Stimulated activated CD4-positive, alpha-beta T cell treated with anti-CD3 and anti-CD28 coated beads, Interleukin-15, amount 100 ng/mL, for 48 hours (primary cell): ENCODE measurements at places on chromosomes 11 and 22.

DNA sequence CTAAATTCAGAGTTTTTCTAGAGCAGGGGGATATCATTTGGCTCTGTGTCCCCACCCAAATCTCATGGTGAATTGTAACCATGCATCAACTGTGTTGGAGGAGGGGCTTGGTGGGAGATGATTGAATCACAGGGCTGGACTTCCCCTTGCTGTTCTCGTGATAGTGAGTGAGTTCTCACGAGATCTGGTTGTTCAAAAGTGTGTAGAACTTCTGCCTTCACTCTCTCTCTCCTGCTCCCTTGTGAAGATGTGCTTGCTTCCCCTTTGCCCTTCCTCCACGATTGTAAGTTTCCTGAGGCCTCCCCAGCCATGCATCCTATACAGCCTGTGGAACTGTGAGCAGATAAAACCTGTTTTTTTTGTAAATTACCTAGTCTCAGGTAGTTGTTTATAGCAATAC lies 22.0 kb upstream of the FBLN1 start:
- DNase-seq = no peak

- no peak for DNase-seq
Measured at GRCh38 chr11:114553642-114554041, 6.0 kb downstream of the NXPE1 start.

DNA sequence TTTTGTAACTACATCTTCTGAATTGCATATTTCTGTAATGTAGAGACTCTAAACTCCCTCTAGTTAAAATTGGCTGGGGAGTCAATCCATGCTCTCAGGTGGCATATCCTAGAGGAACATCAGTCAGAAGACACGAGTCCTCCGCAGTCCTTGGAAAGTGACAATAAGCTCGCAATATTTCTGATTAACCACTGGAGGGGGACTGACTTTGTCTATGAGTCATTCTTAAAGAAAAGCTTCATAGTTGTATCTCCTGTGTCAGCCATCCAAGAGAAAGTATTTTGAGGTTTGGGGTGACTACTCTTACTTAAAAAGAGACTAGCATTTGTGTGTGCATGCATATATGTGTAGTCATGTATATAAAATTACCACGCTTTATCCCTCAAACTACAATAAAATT lies 60.2 kb downstream of the SLN start:
- no peak for DNase-seq

- DNase-seq = no peak
Measured at GRCh38 chr11:74138572-74138971, 32.2 kb downstream of the C2CD3 start.

DNA sequence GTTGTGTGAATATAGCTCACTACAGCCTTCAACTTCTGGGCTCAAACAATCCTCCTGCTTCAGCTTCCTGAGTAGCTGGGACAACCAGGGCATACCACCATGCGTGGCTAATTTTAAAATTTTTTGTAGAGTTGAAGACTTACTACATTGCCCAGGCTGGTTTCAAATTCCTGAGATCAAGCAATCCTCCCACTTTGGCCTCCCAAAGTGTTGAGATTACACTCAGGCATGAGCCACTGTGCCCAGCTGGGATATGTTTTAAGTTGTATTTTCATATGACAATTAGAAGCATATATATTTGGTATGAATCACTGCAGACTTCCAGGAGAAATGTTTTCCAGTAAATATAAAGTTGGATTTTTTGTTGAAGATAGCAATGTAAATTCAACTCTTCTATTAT lies 15.4 kb downstream of the DDX10 start:
- no peak for DNase-seq

DNA sequence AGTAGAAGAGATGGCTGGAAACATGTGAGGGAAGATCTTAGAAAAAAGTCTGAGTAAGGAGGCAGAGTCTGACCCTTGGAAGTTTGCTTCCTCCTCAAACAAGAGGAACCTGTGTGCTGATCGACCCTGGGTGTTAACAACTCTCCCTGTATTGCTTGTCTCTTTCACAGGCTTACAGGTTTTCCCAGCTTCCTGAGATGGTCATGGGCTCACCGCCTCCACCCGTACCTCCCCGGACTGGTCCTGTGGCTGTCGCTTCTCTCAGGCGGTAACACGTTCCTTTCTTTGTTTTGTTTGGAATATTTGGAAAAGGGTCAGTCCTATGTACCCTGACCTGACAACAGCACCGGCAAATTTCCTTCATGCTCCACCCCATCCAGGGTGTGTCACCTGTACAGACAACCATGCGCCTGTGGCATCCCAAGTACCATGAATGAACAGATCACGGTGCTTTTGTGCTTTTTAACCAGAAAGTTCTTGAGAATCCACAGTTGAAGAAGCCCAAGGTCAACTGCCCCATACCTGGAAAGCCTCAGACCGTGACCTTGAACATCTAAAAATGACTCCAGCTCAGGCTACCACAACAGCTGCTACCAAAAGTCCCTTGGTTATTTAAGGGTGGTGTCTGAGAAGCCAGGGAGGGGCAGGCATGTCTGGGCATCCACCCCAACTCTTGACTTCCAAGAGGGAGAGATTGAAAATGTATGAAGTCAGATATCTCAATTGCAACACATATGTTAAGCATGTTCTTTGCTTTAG lies 44.6 kb downstream of the C11orf91 start:
- DNase-seq = no peak

DNA sequence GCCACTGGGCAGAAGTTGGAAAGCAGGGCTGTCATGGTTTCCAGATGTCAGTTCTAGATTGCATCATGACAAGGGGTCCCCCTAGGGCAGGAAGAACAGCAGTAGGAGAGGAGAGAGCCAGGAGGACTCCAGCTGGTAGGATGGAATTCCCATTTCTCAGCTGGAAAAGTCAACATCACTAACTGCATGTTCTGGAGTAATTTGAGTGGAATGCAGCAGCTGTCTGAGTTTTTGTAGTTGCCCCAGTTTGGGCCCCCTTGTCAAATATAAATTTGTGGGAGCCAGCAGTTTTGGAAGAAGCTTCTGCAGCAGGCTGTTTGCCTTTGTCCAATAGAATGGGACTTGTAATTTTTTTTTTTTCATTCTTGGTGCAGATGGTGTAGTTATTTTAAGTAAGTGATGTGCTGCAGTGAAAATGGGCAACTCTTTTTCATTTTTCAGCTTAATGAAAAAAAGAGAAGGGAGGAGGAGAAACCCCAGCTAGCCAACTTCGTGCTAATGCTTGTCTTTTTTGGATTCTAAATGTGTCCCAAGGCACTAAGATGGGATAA lies 86.9 kb downstream of the LDLRAD3 start:
- no peak for DNase-seq

DNA sequence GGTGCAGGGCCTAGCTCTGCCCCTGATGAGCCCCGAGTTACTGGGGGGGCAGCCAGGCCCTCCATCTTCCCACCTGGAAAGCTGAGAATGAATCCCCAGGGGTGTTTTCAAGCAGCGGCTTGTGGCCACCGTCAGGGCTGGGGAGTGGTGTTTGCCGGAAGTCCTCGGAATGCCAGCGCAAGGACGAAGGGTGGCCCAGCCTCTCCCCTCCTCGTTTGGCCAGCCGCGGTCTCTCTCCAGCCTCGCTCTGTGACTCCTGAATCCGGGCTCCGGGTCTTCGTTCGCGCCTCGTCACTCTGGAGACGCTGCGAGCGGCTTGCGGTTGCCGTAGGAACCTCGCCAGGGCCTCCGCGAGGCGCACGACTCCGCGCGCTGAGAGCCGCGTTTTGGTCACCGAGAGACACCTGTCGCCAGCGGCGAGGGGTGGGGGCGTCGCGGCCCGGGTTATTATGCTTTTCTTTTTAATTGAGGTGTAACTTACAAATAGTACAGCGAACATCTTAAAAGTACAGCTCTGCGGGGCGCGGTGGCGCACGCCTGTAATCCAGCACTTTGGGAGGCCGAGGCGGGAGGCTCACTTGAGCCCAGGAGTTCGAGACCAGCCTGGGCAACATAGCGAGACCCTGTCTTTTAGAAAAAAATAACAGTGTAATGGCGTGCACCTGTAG lies 6.3 kb upstream of the KDELR3 start:
- DNase-seq = peak; percentile 60

GRCh38 chr11:20712912-20713311 lies 43.5 kb downstream of the NELL1 start:
- no peak for DNase-seq

DNA sequence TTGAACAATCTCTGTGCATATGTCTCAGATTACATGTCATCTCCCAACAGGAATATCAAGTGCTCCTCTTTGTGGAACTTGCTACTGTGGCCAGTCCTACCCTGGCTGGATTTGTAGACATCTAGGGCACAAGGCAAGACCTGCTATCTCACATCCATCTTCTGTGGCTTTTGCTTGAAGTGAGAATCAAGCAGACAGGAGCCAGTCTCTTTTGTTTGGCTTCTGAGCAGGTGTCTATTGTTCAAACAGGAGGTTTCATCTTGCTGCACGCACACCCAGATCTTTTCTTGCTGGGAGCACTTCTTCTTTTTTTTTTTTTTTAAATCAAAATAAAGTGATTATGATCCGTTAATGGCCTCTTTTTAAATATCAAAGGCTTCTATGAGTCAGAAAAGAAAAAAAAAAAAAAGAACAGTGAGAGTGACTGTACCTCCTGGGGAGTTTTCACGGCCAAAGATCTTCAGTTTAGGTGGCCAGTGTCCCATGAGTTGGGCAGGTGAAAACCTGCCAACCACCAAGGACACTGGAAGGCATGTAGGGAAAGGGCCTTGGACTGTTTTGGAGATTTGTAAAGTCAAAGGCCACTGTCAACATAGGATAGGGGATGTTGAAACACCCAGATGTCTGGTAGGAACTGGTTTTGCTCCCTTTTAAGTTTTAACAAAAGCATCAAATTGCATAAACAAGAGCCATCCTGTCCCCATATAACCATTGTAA lies 78.1 kb downstream of the CD44 start:
- DNase-seq = no peak

- no peak for DNase-seq
Measured at GRCh38 chr11:19849107-19849789, 136.6 kb downstream of the NAV2 start.

DNA sequence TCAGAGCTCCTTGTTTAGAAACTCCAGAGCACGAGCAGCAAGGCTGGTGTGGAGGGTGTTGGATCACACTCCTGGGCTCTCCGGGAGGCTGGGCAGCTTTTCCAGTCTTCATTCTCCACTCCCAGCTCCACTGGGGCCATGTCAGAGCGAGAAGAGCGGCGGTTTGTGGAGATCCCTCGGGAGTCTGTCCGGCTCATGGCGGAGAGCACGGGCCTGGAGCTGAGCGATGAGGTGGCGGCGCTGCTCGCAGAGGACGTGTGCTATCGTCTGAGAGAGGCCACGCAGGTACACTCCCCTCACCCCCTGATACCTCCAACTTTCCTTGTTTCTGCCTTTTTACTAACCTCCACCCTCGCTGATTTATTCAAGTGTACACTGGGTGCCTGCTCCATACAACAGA lies 4.5 kb downstream of the TAF6L start:
- no peak for DNase-seq

GRCh38 chr22:36505998-36506635 lies 723 bp downstream of the FOXRED2 start:
- DNase-seq = no peak

GRCh38 chr11:101848262-101848661 lies 66.5 kb upstream of the CEP126 start:
- DNase-seq = no peak

GRCh38 chr11:134340354-134340964 lies 8.7 kb downstream of the GLB1L2 start:
- no peak for DNase-seq

GRCh38 chr11:77042111-77042726 lies 8.0 kb downstream of the B3GNT6 start:
- no peak for DNase-seq

- DNase-seq = no peak
Measured at GRCh38 chr11:98434296-98434695, 586.5 kb upstream of the CNTN5 start.

GRCh38 chr22:28143961-28144745 lies 225.1 kb upstream of the PITPNB start:
- DNase-seq = no peak

DNA sequence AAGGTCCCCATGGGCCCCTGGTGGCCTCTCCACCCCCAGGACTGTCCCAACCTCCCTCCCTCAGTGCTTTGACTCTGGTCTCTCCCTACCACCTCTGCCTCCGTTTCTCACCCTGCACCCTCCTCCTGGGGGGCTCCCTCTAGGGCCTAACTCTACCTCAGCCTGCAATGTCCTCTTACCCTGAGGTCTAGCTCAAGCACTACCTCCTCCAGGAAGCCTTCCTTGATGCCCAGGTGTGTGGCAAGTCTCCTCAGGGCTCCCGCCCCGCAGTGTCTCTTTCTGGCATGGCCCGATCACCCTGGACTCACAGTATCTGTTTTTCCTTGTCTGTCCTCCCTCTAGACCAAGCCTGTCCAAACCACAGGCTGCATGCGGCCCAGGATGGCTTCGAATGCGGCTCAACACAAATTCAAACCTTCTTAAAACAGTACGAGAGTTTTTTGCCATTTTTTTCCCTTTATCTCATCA lies 90.8 kb downstream of the PHF21B start:
- no peak for DNase-seq

DNA sequence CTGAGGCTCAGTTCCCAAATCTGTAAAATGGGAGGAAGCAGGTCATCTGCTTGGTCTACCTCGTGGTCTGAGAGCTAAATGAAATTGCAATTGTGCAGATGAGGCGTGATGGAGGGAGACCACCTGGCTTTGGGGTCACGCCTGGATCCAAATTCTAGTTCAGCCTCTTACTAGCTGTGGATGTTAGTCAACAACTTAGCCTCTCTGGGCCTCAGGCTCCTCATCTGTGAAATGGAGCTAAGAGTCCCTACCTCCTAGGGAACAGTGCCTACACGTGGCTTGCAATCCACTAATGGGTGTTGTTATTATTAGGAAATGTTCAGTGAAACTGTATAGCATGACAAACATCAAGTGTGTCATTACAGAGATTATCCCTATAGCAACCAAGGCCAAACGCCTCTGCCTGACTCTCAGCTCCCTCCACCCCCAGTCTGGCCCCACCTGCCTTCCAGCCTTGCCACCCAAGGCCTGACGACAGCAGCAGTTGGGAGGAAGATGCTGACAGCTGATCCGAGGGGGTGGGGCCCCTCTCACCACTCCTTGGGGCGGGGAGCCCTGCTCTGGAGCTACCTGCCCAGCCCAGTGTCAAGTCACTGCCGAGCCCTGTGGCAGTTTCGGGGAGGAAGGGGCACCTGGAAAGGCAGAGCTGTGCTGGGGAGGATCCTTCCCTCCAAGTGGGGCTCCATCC lies 1.7 kb upstream of the RHOD start:
- no peak for DNase-seq

DNA sequence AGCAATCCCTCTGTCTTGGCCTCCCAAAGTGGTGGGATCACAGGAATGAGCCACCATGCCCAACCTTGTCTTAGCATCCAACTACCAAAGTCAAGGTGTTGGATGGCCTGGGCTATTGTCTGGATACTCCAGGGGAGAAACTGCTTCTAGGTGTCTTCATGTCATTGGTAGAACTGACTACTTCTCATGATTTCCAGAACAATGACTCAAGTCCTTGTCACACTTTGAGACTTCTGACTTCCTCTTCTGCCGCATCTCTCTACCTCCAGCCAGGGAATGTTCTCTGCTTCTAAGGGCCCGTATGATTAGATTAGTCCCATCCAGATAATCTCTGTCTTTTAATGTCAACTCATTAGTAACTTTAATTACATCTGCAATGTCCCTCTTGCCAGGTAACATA lies 30.6 kb downstream of the APOL6 start:
- DNase-seq = no peak

- no peak for DNase-seq
Measured at GRCh38 chr22:20586403-20586745, 79.0 kb downstream of the MED15 start.

GRCh38 chr11:120912504-120912903 lies 111.4 kb upstream of the TBCEL start:
- DNase-seq = no peak
